ENCODE measurements at places on chromosomes 7 and 10.

DNA sequence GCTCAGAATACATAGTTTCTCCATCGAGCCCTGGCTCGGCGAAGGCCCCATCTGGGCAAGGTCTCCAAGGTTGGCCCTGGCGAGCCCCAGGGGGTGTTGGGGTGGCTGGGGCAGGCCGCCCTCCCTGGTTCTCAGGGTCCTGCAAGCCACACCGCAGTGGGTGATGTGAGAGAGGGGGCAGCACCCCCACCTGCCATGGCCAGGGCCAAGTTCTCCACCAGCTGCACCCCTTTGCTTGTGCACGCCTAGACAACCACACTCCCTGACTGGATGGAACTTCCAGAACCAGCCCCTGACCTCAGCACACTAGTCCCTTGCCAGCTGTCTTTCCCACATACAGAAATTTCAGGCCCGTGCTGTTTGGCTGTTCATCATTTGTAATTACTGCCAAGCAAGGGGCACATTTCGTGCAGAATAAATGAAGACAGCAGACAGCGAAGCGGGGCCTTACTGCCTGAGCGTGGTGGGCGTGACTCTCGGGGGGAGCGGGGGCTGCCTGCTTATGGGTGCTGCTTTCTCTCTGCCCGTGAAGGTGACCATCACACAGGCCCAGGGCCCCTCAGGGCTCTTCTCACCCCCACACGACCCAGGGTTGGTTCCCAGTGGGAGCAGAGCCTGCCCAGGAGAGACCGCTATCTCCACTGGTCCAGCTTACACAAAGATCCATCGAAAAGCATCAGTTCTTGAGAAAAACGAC lies 85.9 kb downstream of the ADARB2 start:
- no peak for DNase-seq

GRCh38 chr7:18497800-18498199 lies 2.3 kb downstream of the HDAC9 start:
- DNase-seq, result no peak

DNA sequence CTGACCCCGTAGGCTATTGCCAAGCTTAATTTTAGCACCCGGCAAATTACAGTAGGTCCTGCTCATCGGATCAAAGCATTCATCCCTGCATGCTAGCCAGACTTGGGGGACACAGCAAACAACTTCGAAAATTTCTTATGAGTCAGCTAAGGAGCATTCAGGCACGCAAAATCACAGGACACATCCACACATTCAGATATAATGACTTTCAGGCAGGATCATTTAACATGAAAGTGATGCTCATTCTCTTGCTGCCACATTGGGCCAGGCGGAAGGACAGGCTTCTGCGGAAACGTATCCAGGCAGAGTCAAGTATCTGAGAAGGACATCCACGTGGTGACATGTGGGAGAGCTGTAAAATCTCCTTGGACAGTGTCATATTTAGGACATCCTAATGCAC lies 474.0 kb upstream of the NRP1 start:
- DNase-seq, result no peak

GRCh38 chr10:84054743-84055142 lies 84.6 kb upstream of the GHITM start:
- no peak for DNase-seq

DNA sequence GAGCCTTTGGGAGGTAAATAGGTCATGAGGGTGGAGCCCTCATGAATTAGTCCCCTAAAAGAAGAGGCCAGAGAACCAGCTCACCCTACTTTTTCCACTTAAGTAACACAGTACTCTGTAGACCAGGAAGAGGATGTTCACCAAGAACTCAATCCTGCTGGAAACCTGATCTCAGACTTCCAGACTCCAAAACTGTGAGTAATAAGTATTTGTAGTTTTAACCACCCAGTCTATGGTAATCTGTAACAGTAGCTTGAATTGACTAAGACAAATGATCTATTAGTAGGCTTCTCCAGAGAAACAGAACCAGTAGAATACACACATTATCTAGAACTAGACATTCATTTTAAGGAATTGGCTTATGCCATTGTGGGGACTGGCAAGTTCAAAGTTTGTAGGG lies 51.5 kb downstream of the ANKMY2 start:
- no peak for DNase-seq

Measured in stimulated activated CD4-positive, alpha-beta T cell treated with anti-CD3 and anti-CD28 coated beads, Interleukin-4, amount 100 ng/mL, for 24 hours (primary cell).